ENCODE measurements at places on chromosomes 7 and 10.
A peak's percentile ranks its signal among the peaks of the same experiment; 100 is the strongest.

- no peak for DNase-seq
These were observed 208.9 kb downstream of the DNAJB6 start for GRCh38 chr7:157545681-157546060.

GRCh38 chr10:69101451-69102095 lies 13.7 kb downstream of the SRGN start:
- peak; percentile 22 for DNase-seq

DNA sequence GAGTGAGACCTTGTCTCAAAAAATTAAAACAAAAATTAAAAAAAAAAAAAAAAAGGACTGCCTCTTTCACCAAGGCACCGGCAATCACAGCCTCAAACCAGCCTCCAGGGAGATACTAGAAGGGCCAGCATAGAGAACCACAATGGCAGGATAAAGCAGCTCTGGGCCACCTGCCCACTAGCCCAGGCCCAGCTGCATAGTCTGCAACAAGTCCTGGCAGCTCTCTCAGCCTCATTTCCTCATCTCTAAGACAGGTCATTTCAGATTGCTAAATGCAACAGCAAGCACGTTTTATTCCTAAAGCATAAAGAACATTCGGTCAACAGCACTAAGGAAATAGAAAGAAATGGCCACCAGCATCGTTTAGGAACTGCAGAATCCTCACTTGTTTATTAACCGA lies 28.8 kb downstream of the XPNPEP1 start:
- DNase-seq, result no peak

GRCh38 chr7:120941856-120942255 lies 8.7 kb upstream of the ING3 start:
- DNase-seq, result no peak

- no peak for DNase-seq
These were observed 134.6 kb upstream of the NPSR1 start for GRCh38 chr7:34523226-34523918.

DNA sequence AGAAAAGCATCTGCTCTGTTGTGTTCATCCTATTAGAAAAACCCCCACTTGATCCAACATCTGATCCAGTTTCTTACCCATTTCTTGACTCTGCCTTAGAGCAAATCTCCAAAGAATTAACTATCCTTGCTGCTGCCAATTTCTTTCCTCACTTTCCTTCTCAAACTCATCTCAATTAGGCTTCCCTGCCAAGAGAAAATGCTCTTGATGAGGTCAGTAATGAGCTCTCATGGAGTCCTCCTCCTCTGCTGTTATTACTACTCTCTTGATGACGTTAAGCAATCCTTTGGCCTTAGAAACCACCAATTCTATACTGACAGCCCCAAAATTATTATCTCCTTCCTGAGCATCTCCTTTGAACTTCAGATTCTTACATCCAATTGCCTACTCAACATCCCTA lies 162.0 kb upstream of the FAM13C start:
- DNase-seq, result no peak

GRCh38 chr7:43735802-43736603 lies 6.7 kb upstream of the COA1 start:
- no peak for DNase-seq

DNA sequence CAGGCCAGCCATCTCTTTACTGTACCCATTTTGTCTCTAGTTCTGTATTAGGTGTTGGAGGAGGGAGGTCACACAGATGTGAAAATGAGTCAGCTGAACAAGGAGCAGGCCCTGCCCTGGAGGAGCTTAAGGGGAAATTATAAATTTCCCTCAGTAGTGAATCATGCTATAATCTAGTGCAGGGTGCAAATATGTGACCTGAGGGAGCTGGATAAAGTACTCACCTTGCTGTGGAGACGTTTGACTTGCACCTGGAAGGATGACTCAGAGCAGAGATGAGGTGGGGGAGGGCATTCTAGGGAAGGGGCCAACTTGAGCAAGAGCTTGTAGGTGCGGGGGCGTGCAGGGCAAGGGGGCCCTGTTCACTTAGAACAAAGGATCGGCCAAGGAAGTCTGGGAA lies 610.6 kb downstream of the SDK1 start:
- DNase-seq, result no peak

DNA sequence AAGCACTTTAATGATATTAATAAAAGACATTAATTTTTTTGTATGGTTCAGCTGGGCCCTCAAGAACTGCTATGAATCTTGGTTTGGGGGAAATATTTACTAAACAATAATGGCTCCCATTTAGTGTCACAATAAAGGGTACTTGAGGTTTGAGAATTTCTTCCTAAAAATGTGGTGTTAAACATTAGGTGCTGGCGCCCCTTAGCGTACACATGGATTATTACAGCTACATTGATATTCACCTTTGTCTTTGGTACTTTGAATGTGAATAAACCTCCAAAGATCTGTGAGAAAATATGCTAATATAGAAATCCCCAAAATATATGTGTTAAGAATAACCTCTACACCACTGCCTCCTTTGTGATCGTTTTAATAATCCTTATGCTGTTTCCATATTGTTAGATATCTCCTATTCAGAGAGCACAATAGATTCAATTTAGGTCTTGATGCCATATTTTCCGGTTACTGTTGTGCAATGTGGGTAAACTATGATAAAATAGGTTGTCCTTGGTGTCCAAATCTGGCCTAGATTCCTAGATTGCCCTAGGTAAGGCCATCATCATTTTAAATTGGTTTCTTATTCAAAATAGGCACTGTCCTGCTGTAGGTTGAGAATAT lies 161.8 kb upstream of the CACNA2D1 start:
- peak; percentile 10 for DNase-seq

GRCh38 chr10:132667342-132668047 lies 118.5 kb downstream of the NKX6-2 start:
- DNase-seq, result no peak

- no peak for DNase-seq
These were observed 223.2 kb downstream of the FANK1 start for GRCh38 chr10:126119599-126119998.

DNA sequence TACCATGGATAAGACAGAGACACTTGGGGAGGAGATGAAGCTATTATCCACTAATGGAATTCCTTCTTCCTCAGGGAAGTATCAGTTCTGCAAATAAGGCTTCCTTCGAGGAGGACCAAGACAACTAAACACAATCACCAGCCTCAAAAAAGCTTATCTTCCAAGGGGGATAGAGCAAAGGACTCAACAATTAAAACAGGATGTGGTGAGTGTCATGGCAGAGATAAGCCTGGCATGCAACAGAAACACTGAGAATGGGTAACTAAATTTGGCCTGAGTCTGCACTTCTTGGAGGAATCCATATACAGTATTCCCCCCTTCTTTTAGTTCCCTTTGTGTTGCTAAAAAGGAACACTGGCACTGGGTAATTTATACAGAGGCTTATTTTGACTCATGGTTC lies 1285.2 kb downstream of the GATA3 start:
- no peak for DNase-seq

- no peak for DNase-seq
These were observed 626 bp downstream of the ZNF804B start for GRCh38 chr7:88760136-88760515.

DNA sequence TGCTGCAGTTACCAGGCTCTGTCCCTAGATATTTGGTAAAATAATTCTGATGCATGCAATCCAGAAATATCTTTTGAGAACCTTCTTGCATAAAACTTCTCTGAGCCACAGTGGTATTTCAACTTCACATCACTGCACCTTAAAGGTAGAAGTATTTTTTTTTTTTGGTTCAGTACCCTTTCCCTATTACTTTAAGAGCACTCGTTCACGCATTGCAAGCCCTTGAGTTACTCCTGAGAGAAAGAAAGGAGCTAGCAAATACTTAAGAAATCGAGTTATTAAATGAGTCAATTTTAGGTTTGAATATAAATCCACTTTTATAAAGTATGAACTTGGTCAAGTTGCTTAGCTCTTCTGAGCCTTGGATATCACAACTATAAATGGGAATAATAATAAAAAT lies 607.1 kb upstream of the LRRTM3 start:
- no peak for DNase-seq

DNA sequence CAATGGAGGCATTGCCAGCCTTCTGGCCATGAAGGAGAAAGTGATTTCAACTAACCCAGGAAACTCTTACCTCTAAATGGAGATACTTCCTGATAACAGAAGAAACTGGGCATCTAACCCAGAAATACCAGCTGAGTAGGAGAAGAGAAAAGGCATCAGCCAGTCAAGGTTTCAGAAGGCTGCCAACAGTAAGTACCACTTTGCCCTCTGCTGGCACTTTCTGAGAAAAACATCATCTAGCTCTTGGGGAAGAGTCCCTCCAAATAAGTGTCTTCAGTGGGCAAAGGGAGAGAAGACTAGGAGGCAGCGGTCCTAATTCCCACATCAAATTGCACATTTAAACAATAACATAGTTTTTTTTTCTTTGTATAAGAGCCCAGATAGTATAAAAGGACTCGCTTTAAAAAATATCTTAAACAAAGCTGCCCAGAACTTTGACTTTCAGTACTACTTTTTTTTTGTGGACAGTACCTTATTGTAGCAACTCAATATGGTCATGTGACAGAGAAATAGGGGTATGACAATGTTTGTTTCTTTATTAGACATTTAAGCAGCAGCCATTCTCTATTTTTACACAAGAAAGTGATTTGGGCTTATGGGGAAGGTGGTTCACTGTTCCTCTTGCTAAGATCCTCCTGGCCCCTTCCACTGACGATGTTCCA lies 157.3 kb downstream of the CTTNBP2 start:
- DNase-seq, result peak; percentile 57

DNA sequence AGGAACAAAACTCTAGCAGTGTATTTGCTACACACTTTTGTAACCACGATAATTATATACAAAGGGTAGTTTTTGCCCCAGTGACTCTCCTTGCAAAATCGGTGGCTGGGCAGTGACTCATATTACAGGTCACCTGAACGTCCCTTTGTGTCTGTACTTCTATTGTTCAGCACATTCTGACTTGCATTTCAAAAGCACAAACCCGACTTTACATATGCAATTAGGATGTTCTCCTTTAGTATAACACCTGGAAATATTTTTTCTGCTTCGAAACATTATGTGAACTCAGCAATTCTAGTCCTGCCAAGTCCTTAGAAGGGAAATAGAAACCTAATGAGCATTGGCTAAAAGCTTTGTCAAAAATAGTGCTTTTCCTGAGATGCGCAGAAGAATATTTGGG lies 6.0 kb downstream of the PRR15 start:
- DNase-seq, result no peak

- no peak for DNase-seq
These were observed 103.1 kb downstream of the SLC16A9 start for GRCh38 chr10:59606551-59606961.

- peak; percentile 45 for DNase-seq
These were observed 1.2 kb downstream of the TPK1 start for GRCh38 chr7:144834641-144835144.

DNA sequence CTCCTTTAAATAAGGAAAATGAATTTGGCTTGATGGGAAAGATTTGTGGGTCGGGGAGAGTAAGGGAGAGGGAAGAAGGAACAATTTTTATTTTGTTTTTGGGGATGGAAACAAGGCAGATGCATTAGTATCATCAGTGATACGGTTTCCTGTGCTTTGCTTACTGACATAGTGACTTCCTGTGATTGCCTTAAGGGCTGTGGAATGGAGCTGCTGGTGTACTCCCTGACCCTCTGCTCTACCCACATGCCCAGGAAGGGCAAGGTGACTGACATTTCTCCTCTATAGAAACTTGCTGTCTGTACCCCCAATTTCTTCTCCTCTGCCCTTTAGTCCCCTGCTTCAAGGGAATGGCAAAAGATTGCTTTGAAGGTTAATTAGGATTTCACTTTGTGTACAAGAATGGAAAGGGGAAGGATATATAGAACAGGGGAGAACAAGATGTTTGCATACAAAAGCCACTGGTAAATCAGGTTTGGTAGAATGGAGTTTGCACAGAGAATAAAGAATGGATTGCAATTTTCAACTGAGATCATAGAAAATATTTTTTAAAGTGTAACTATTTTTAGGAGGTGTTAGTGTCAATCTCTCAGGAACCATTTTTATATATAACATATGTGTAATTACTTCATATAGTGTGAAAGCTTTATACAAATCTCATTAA lies 129.0 kb upstream of the AGR3 start:
- no peak for DNase-seq

DNA sequence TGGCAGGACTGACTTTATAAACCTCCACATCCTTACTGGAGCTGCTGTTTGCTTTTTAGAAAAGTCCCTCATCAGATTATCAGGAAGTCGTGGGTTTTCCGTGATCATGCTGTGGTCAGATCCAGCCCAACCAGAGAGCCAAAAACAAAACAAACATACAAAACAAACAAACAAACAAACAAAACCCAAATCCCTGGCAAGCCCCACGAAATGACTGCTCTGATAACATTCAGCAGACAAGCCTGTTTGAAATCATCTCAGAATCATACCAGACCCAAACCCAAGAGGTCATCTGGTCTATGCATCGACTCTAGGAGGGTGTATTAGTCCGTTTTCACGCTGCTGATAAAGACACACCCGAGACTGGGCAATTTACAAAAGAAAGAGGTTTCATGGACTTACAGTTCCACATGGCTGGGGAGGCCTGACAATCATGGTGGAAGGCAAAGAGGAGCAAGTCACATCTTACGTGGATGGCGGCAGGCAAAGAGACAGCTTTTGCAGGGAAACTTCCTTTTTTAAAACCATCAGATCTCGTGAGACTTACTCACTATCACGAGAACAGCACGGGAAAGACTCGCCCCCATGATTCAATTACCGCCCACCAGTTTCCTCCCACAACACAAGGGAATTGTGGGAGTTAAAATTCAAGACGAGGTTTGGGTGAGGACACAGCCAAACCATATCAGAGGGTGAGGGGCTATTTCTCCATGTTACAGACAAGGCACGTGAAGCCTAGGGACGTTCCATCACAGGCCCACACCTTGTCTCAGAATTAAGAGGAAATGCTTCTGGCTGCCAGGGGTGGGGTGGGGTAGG lies 85.7 kb downstream of the PARP12 start:
- no peak for DNase-seq

DNA sequence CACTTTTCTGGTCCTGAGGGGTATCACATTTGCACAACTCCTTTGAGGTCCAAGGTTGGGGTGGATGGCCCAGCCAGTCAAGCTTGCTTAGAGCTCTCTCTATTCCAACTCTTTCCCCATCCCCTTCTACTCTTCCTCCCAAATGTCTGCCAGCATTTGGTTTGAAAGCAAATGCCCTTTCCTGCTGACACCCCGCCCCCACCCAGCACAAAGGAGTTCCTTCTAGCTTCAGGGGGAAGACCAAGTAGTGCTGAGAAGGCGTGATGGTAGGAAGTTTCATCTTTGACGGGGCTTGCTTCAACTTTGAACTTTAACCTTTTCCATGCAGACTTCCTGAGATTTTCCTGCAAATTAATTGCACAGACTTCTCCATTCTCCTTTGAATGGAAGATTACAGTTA lies 137.5 kb upstream of the TCF7L2 start:
- DNase-seq, result no peak
